ENCODE measurements at places on chromosomes 6 and 20.

GRCh38 chr6:129069006-129069405 lies 186.1 kb downstream of the LAMA2 start:
- no peak for DNase-seq

DNA sequence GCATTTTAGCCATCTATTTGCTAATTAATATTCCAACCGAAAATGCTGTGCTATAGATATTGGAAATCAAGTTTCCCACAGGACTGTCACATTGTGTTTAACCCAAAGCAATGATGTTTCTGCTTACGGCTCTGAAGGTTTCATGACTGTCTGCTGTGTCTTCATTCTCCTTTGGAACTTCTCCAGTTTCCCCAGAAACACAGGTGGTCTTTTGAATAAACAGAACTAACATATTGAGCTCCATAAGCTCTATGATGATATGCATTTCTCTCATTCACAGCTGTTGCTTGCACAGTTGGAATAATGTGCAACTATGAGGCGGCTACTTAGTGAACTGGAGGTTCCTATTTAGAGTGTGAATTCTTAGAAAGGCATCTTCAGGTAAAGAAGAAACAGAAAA lies 266.0 kb upstream of the ID4 start:
- no peak for DNase-seq

DNA sequence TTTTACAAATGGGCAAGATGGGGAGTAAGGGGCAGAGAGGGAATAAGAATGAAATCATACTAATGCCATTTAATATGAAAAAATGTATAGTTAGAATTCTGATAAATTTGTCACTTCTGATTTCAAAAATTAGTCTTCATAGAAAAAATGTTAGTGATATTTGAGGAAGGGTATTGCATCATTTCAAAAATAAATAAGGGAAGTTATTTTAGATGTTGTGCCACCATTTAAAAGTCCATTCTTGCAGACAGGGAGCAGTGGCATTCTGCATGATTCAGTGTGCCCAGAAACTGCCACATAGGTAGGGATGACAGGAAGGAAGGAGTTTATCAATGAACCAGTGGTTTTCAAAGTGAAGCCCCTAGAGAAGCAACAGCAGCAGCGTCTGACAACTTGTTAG lies 674.6 kb downstream of the EPM2A start:
- no peak for DNase-seq

DNA sequence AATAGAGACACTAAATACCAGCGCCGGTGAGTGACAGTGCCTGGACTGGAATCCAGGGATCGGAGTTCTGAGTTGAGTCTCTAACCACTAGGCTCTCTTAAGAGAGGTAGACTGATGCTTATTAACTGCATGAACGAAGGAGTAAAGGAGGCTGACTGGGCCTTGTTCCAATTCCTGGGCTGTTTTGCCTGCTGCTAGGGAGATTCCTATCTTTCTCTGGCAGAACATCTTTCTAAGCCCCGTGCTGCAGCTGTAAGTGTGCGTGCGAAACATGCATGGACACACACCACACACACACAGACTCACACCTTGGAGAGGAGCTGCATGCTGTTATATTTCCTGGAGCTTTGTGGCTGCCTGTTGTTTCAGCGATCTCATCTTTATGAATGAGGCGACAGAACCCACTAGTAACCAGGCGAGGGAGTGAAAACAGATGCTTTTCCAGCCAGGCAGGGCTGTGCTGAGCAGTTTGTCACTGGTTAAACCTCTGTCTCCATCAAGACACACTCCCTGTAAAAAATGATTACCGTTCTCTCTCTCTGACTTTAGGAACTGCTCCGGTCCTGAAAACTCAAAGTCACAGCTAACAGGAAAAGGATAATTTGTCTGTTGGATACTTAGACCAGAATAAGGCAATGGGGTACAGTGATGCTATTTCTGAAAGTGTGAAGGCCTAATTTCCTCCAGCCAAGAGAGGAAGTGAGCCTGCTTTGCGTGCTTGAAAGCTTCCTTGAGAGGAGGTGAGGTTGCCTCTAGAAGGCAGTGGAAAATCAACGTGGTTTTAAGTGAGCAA lies 157.4 kb upstream of the ZNF217 start:
- peak; percentile 5 for DNase-seq

- DNase-seq: no peak
These were observed 30.2 kb downstream of the ARHGAP18 start for GRCh38 chr6:129679758-129680157.

DNA sequence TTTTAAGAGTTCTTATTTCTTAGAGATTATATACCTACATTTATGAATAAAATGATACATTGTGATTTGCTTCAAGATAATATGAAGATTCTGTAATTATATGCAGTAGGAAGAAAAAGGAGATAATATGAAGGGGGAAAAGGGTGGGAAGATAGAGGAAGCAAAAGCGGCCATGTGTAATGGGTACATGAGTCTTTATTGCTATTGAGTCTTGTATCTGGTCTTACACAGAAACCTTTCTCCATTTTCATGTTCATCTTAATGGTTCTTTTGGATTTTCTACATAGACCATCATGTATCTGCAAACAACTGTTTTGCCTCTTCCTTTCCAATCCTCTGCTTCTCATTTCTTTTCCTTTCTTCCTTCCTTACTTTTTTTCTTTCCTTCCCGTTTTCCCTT lies 36.1 kb downstream of the PHF20 start:
- no peak for DNase-seq

- no peak for DNase-seq
These were observed 140.4 kb downstream of the IMPG1 start for GRCh38 chr6:75932067-75932466.

DNA sequence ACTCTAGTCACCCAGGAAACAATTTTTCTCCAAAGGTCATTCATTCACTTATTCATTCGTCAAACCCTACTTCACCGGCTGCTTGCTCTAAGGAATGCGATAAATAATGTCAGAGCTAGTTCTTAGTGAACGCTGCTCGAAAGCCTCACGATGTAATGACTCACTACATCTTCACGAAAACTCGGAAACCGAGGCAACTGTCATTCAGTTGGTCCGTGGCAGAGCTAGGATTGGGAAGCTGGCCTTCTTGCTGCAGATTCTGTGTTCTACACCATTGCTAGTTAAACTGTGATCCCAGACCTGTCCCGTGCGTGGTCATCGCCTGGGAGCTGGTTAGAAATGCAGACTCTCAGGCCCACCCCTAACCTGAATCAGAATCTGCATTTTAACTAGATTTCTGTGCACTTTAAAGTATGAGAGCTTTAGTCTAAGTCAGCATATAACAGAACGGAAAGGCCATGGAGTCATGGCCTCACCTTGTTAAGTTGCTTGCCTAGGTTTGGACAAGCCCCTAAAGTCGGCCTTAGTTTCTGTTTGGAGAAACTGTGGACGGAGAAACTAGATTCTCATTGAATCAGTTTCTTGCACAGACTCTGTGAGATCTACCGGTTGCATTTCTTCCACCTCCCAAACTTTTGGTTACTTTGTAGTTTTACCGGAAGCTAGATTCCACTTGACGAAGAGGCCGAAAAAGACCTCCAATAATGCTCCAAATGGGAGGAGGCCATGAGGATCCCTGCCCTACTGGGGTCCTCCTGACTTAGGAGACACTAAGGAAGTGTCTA lies 651 bp upstream of the CCND3 start:
- no peak for DNase-seq

DNA sequence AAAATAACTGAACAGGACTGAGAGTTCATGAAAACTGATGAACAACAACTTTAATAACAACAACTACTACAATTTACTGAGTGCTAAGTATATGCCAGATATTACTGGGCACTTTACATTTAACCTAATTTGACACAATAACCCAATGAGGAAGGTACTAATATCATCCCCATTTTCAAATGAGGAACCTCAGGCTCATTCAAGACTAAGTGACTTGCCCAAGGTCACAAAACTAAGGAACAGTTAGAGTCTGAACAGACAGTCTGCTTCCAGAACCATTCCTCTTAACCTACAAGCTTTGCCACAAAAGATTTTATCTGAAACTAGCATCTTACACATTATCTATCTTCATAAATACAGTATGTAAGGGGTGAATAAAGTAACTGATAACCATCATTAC lies 10.6 kb upstream of the NDRG3 start:
- DNase-seq: no peak

DNA sequence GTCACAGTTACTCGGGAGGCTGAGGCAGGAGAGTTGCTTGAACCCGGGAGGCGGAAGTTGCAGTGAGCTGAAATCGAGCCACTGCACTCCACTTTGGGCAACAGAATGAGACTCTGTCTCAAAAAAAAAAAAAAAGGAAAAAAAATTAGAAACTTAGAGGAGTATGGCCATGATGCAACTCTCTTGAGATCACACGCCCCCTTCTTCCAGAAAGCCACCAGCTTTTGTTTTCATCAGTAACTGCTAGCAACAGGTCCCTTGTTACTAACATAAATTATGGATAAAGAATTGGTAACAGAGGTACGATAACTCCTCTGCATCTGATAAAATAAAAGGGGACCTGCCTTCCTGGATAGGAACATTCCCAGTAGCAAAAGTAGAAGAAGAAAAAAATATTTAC lies 308.2 kb downstream of the CD83 start:
- no peak for DNase-seq
